Posterior vena cava (tissue), 2 donors: ENCODE measurements at places on chromosomes 3 and 15. TPM values are rescaled to one million over a fixed set of nuclear protein-coding genes. Genes with fewer than 3 reads are reported as not detected.

RETNLB gene
- total RNA-seq = not detected

ZNF148 gene
- total RNA-seq = 39.7 TPM

IQCB1 gene
- 13.8 TPM for total RNA-seq

MINAR1 gene
- total RNA-seq = 0.76 TPM

BUB1B gene
- total RNA-seq = 1.2 TPM

NUP210 gene
- 2.2 TPM for total RNA-seq

CCR3 gene
- not detected for total RNA-seq

GRK7 gene
- not detected for total RNA-seq

- DNase-seq = no peak
These were observed 268.0 kb downstream of the NR2F2 start for GRCh38 chr15:96598514-96598913.

DNA sequence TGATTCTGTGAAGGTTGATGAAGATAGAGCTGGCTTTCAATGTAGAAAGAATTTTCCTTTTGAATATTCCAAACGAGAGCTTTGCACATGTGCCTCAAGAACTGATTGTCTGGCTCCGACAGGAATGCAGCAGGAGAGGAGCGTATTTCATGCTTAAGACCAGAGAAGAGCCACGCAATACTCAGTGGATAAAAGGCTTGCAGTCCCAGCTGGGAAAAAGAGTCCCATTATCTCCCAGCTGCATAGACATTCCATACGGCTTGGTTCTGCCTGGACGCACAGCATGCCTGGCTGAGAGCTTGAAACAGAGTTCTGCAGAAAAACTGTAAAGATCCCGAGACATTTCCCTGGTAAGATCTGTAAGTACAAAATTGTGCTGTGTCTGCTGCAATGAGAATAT, at the start of gene CNTN6:
TSS of gene CNTN6 (plus strand) at position 254 of the 400 bp plus-strand sequence. CDS start 54,985 bp downstream, outside the sequence.
- DNase-seq = no peak

GRCh38 chr15:49168016-49168415, 2.0 kb upstream of the GALK2 start:
- DNase-seq = no peak

DNA sequence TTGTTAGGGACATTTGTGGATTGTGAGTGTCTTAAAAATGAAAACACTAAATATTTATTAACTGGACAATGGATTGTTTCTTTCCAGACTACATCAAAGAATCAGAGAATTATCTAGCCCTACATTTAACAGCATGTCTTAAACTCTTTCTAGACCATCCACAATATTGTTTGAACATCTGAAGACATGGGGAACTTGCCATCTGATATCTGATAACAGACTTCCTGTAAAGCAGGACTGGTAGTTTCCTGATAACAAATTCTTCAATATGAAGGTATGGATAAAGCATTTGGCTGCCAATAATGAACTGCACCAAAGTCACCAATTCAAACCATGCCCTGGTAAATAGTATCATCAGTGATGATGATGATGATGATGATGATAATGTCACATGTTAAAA, 26.2 kb upstream of the HACD2 start:
- no peak for DNase-seq
